Dermis microvascular lymphatic vessel endothelial cell (primary cell): ENCODE measurements at places on chromosomes 4 and X.
A peak's percentile ranks its signal among the peaks of the same experiment; 100 is the strongest.

DNA sequence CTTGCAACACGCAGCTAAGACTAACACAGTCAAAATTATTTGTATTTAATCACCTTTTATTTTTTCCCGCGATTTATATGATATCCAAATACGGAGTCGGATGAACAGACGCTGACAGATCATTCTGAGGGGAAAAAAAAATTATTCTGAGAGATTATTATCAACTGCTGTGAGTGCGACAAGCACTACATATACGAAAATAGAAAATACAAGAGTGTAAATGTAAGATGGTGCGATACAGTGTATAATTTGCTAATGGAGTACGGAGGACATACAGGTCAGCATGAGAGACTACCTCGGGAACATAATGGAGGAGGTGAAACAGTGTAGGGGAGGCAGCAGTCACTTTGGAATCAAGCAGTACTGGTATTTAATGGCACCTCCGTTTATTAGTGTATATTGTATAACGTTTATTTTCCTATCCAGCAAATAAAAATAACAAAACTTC lies 2.8 kb upstream of the LIN54 start:
- DNase-seq, result no peak

DNA sequence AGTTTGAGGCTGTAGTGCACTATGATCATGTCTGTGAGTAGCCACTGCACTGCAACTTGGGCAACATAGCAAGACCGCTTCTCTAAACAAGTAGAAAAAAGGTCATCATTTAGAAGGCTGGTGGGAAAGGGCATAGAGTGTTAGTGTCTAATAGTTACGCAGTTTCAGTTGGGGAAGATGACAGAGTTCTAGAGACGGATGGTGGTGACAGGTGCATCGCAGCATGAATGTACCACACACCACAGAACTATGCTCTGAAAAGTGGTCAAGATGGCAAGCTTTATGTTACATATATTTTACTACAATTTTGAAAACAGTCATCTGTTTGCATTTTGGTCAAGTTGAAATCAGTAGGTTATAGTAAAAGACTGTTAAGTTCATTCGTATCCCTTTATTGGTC lies 23.7 kb upstream of the CLDN34 start:
- DNase-seq, result no peak

GRCh38 chr4:14749910-14750309 lies 252.4 kb upstream of the CPEB2 start:
- DNase-seq, result no peak

GRCh38 chr4:77073106-77073809 lies 2.5 kb downstream of the CCNI start:
- DNase-seq, result peak; percentile 13

DNA sequence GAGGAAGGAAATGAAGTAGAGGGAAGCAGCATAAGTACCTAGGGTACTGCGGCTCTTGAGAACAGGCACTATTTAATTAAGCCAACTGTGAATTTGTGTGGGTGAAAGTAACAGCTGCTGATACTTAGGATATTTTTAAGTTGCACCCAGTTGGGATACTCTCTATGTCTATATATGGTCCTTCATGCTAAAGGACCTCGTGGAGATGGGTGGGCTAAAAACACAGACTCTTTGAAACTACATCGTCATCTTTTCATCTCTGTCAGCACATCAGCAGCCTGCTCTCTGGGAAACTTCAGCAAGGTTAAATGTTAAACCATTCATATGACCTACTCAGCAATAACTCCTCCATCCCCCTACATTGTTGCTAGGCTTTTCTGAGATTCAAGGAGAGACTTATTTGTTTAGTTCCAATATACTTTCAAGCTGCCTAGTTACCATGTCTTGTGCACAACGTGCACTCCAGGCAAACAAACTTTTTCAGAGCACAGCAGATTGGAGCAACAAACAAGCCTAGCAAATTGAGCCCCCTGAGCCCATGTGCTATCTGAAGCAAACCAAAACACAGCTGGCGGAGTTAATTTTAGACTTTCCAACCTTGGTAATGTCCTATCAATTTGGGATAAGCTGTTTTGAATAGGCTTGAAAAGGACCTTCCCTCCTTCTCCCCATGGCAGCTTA lies 6.2 kb upstream of the MOB1B start:
- no peak for DNase-seq

- peak; percentile 67 for DNase-seq
Observed at GRCh38 chrX:21972721-21973120, 32.2 kb downstream of the SMS start.

DNA sequence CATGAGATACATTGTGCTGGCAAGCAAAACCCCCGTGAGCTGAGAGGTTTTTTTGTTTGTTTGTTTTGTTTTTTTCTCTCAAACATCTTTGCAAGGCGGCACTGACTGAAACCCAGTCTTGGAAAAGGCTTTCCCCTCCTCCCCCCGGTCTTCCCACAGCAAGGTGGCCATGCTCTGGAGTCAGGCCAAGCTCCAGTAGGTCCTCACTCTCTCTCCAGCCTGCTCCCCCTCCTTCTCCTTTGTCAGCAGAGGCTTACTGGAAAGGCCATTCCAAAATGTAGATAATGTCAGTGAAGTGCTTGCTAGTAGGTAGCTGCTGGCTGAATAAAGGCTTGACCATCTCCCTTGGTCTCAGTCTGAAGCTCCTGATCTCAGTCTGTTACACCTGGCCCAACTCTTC lies 32.6 kb downstream of the FRMPD3 start:
- DNase-seq, result no peak

GRCh38 chrX:9612146-9612505 lies 147.3 kb downstream of the TBL1X start:
- no peak for DNase-seq

- DNase-seq, result peak; percentile 83
Observed at GRCh38 chrX:10119399-10119990, 37.3 kb upstream of the CLCN4 start.

DNA sequence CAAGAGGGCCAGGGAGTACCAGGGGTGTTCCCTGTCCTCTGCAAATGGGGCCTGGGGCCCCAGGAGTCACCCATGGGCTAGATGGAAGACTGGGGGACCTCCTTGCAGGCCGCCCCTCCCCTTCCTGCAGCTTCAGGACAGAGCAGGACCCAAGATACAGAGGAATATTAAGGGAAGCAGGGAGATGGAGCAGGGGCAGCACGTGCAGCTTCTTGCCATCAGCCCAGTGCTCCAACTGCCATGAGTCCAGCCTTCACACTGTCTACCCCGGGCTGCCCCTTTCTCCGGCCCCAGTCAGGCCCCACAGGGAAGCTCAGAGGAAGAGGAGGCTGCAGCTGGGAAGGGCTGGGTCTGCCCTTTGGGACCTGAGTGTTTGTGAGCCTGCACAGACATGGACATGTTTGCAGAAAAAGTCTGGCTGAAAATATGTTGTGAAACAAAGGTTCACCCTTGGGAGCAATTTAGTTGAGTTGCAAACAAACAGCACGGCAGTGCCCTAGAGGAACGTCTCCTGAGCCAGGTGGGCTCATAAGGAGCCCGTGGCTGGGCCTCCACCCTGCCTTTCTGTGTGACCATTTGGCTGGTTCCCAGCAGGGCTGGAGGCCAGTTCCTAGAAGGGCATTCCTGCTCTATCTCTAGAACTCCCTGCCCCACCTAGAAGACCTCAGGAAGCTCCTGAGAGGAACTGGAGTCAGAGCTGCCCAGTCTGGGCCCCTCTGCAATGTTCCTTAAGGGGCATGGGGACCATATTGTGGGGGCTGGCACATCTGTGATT lies 8.9 kb downstream of the FATE1 start:
- no peak for DNase-seq

DNA sequence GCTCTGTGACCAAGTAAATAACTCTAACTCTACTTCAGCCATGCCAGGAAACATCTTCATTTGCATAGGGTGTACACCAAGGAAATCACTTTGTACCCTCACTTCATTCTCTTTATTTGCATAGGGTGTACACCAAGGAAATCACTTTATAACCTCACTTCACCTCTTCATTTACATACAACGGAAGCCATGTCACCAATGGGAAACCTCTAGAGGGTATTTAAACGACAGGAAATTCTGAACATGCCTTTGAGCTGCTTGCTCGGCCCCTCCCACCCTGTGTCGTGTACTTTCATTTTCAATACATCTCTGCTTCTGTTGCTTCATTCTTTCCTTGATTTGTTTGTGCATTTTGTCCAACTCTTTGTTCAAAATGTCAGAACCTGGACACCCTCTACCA lies 848.1 kb upstream of the FRG1 start:
- DNase-seq, result peak; percentile 40

DNA sequence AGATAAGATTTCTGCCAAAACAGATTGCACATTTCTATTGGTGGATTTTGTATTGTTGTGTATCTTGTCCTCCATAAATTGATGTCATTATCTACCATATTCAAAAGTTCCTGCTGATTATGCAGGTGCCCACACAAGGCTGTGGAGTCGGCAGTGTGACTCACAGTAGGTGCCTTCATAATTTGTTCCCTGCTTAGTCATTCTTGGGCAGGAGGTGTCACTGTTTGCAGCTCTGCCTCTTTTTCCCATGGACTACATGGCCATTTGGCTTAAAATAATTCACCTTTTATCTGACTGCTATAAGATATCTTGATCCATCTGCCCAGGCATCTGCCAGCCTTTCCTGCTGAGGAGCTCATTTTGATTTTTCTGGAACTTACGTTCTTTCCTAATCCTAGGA lies 33.6 kb upstream of the ENPEP start:
- no peak for DNase-seq

- DNase-seq, result peak; percentile 1
Observed at GRCh38 chrX:104913348-104913747, 307.1 kb downstream of the TEX13A start.

DNA sequence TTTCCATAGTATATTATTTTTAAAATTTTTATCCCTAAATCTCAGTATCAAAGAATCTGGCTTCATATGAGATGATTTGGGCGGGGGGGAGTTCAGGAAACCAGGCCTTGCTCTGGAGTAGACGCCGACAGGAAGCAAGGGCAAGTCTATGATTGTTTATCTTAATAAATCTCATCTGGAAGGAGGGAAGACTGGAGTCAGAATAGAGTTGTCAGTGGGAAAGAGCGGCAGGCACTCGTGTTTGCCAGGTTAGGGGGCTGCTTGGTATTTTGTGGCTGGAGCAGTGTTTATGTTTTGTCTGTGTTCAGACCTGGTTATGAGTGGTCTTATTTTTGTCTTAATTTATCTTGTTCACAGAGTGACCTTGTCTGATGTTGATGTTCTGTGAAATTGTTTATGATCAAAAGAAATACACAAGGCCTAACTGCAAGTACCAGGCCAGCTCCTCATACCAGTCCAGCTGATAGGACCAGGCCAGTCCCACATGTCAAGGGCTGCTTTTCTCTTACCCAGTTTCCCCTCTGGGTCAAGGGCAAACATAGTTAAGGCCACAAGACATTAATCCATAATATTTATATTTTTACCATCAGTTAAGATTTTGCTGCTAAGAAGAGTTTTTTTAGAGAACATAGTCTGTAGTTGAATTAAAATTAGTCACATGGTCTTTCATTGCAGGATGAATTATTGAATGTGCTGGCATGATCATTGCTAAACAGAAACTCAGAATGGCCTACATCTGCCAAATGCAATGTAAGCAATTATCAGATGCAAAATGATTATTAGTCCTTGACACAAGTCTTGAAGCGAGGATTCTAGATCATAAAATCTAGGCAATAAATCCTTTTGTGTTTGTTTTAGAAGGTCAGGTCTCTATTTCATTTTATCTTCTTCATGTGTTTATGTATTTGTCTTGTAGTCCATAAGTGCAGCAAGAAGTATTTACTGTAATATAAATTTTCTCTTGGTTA lies 176.5 kb downstream of the GASK1B start:
- peak; percentile 82 for DNase-seq

DNA sequence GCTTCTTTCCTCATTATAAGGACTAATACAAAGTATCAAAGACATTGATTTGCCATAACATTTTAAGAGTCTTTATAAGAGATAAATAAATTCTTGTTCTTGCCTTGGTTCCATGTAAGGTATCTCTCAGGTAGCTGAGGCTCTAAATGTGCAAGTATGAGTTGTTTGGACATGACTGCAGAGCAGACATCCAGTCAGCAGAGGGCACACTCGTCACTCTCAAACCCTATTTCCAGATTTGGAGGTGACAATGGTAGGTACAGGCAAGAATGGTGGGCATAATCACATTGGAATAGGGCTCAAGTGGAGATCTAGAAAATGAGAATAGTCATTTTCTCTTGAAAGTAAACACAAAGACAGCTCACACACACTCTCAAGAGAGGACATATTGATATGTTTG lies 133.3 kb upstream of the ZIC3 start:
- no peak for DNase-seq

DNA sequence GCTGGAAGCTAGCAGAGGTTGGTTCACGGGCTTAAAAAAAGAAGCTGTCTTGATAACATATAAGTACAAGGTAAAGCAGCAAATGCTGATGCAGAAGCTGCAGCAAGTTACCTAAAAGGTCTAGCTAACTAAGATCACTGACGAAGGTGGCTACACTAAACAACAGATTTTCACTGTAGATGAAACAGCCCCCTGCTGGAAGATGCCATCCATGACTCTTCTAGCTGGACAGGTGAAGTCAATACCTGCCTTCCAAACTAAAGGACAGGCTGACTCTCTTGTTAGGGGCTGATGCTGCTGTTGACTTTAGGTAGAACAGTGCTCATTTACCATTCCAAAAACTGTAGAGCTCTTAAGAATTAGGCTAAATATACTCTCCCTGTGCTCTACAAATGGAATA lies 99.5 kb downstream of the FBXW7 start:
- no peak for DNase-seq

GRCh38 chrX:21590012-21590776 lies 67.9 kb downstream of the KLHL34 start:
- DNase-seq, result no peak

DNA sequence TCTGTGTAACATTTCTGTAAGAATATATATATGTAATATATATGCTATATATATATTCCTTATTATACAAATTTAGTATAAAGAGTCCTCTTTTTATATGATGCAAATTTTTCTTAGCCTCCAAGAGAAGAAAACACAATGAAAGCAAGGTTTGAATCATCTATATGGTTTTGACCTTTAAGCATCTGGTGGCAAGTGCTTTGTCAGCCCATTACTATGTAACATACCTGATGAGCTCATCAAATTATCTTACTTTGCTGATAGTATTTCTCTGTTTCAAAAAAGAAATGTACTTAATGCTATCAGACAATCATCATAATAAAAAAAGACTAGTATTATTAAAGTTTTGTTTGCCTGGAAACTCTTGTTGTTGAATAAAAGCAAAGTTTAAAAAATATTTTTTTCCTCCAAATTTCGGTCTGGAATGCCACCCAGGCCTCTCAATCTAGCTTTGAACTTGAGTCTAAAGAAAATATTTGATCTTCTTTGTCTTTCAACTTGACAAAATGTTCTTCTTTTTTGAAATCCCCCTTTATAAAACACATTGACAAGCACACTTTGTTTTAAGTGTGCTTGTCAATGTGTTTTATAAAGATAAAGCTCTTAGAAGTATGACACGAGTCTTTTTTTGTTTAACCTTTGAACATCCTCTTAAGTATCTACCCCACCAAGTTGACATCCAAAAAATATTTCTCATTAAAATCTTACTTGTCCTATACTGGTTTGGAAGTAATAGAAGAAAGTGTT lies 26.2 kb downstream of the ZNF330 start:
- DNase-seq, result no peak
